ENCODE measurements at places on chromosomes 4 and X.

DNA sequence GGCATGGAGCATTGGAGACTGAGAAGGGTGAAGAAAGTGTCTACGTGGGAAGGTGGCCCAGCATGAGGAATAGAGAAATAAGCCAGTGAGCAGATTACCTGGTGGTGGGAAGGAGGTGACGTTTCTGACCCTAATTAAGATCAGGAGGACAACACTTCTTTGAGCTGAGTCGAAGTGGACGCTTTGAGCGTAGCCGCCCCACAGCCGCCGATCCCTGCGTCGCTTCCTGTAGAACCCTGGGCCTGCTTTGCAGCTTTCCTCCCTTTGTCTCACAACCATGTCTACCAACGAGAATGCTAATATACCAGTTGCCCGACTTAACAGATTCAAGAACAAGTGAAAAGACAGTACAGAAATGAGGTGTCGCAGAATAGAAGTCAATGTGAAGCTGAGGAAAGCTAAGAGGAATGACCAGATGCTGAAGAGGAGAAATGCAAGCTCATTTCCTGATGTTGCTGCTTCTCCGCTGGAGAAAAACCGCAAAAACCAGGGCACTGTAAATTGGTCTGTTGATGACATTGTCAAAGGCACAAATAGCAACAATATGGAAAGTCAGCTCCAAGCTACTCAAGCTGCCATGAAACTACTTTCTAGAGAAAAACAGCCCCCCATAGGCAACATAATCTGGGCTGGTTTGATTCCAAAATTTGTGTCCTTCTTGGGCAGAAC is 6.4 kb upstream of the ANTXR2 start:
- no peaks in the 10 kb centered on the region for H3K36me3 ChIP-seq
- no peak overlapping the region for H3K4me3 ChIP-seq
- no peak overlapping the region for H3K27ac ChIP-seq
- DNase-seq = no peak

- H3K4me3 ChIP-seq = no peak overlapping the region
- peak overlapping the region; percentile 33 for H3K27ac ChIP-seq
- no peaks in the 10 kb centered on the region for H3K4me1 ChIP-seq
- no peaks in the 10 kb centered on the region for H3K36me3 ChIP-seq
Measured at GRCh38 chrX:107541244-107541643, 87.1 kb upstream of the PRPS1 start.

GRCh38 chr4:41935652-41936021 is 408 bp downstream of the TMEM33 start:
- no peaks in the 10 kb centered on the region for H3K36me3 ChIP-seq
- no peaks in the 10 kb centered on the region for H3K27me3 ChIP-seq
- peak overlapping the region; percentile 34 for H3K4me3 ChIP-seq

- H3K27ac ChIP-seq = no peak overlapping the region
- no peak overlapping the region for H3K4me3 ChIP-seq
- H3K36me3 ChIP-seq = no peaks in the 10 kb centered on the region
- H3K4me1 ChIP-seq = no peaks in the 10 kb centered on the region
- H3K27me3 ChIP-seq = no peaks in the 10 kb centered on the region
Measured at GRCh38 chrX:29666366-29666765, 549.0 kb upstream of the MAGEB2 start.

DNA sequence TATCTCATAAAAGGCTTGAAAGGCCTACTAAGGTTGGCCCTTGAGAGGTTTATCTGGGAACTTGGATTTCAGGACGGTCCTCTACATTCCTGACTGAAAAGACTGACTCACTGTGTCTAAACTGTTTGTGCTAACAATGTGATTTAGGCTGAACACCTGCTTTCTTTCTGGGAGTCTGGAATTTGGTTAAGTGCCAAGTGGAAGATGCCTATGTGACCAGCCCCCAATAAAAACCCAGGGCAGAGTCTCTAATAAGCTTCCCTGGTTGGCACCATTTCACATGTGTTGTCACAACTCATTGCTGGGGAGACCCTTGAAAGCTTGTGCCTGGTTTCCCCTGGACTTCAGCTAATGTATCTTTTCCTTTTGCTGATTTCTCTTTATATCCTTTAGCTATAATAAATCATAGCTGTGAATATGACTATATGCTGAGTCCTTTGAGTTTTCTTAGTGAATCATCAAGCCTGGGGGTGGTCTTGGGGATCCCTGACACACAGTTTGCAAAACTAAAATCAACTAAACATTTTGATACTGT is 55.1 kb downstream of the GPR82 start:
- peaks cover 13% of the 10 kb centered on the region for H3K4me1 ChIP-seq
- peak overlapping the region; percentile 29 for H3K27ac ChIP-seq
- no peak overlapping the region for H3K4me3 ChIP-seq
- DNase-seq = peak; percentile 9
- no peaks in the 10 kb centered on the region for H3K27me3 ChIP-seq
- H3K36me3 ChIP-seq = no peaks in the 10 kb centered on the region

DNA sequence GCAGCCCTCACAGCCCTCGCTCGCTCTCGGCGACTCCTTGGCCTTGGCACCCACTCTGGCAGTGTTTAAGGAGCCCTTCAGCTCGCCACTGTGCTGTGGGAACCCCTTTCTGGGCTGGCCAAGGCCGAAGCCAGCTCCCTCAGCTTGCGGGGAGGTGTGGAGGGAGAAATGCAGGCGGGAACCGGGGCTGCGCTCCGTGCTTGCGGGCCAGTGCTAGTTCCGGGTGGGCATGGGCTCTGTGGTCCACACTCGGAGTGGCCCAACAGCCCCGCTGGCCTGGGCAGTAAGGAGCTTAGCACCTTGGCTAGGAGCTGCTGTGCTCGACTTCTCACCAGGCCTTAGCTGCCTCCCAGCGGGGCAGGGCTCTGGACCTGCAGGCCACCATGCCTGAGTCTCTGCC is 192.6 kb downstream of the COX18 start:
- no peak overlapping the region for H3K27ac ChIP-seq
- no peaks in the 10 kb centered on the region for H3K27me3 ChIP-seq
- no peak overlapping the region for H3K4me3 ChIP-seq
- H3K36me3 ChIP-seq = no peaks in the 10 kb centered on the region
- DNase-seq = no peak
- no peaks in the 10 kb centered on the region for H3K4me1 ChIP-seq

DNA sequence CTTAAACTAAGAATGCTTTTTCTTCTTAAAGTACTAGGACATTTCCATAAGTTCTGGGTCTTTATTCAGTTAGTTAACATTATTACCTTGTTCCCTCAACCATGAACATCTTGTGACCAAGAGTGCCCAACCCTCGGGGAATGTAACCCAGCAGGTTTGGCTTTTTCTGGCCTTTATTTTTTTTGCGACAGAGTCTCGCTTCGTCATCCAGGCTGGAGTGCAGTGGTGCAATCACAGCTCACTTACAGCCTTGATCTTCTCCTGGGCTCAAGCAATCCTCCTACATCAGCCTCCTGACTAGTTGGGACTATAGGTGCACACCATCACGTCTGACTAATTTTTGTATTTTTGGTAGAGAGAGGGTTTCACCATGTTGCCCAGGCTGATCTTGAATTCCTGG is 65.1 kb downstream of the USP11 start:
- DNase-seq = peak; percentile 36
- H3K27me3 ChIP-seq = no peaks in the 10 kb centered on the region
- peak overlapping the region; percentile 74 for H3K27ac ChIP-seq
- no peak overlapping the region for H3K4me3 ChIP-seq
- H3K4me1 ChIP-seq = no peaks in the 10 kb centered on the region

- no peaks in the 10 kb centered on the region for H3K36me3 ChIP-seq
- H3K27ac ChIP-seq = no peak overlapping the region
- no peak overlapping the region for H3K4me3 ChIP-seq
- DNase-seq = peak; percentile 29
- no peaks in the 10 kb centered on the region for H3K27me3 ChIP-seq
Measured at GRCh38 chr4:180336494-180337090, 1906.6 kb upstream of the TENM3 start.

GRCh38 chr4:80610845-80611677 is 275.5 kb downstream of the CFAP299 start:
- no peak overlapping the region for H3K27ac ChIP-seq
- H3K4me1 ChIP-seq = peaks cover 9% of the 10 kb centered on the region
- H3K36me3 ChIP-seq = no peaks in the 10 kb centered on the region

- DNase-seq = no peak
- H3K27ac ChIP-seq = no peak overlapping the region
- H3K4me1 ChIP-seq = no peaks in the 10 kb centered on the region
- H3K36me3 ChIP-seq = no peaks in the 10 kb centered on the region
Measured at GRCh38 chr4:123093236-123093635, 170.8 kb upstream of the NUDT6 start.

- H3K4me1 ChIP-seq = no peaks in the 10 kb centered on the region
- no peaks in the 10 kb centered on the region for H3K36me3 ChIP-seq
- no peak overlapping the region for H3K4me3 ChIP-seq
- no peak overlapping the region for H3K27ac ChIP-seq
Measured at GRCh38 chr4:3791910-3792542, 25.8 kb downstream of the ADRA2C start.

GRCh38 chr4:48031802-48032525 is 15.4 kb downstream of the NIPAL1 start:
- H3K36me3 ChIP-seq = no peaks in the 10 kb centered on the region
- no peaks in the 10 kb centered on the region for H3K27me3 ChIP-seq
- no peak overlapping the region for H3K4me3 ChIP-seq

GRCh38 chr4:3426465-3427133 is 15.2 kb upstream of the HGFAC start:
- H3K4me1 ChIP-seq = no peaks in the 10 kb centered on the region
- H3K27ac ChIP-seq = no peak overlapping the region
- no peak overlapping the region for H3K4me3 ChIP-seq
- no peaks in the 10 kb centered on the region for H3K36me3 ChIP-seq
- no peak for DNase-seq

DNA sequence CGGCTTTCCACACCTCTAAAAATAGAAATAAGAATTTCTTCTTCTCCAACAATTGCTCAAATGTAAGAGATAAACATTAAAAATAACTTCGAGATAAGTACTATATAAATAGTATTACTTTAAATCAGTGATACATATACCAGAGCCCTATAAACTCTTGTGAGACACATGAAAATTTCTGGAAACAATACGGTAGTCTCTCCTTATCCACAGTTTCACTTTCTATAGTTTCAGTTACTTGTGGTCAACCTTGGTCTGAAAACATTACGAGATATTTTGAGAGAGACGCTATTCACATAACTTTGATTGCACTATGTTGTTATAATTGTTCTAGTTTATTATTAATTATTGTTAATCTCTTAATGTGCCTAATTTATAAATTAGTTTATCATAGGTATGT is 101.5 kb upstream of the CXXC4 start:
- H3K4me3 ChIP-seq = no peak overlapping the region
- H3K4me1 ChIP-seq = no peaks in the 10 kb centered on the region
- no peak for DNase-seq
- H3K27me3 ChIP-seq = no peaks in the 10 kb centered on the region
- no peaks in the 10 kb centered on the region for H3K36me3 ChIP-seq
- H3K27ac ChIP-seq = no peak overlapping the region

- no peak overlapping the region for H3K27ac ChIP-seq
- no peaks in the 10 kb centered on the region for H3K36me3 ChIP-seq
- H3K4me3 ChIP-seq = no peak overlapping the region
- no peak for DNase-seq
- H3K4me1 ChIP-seq = no peaks in the 10 kb centered on the region
Measured at GRCh38 chrX:19954335-19955096, 36.3 kb downstream of the BCLAF3 start.

GRCh38 chr4:18014269-18014668 is 7.3 kb downstream of the LCORL start:
- no peaks in the 10 kb centered on the region for H3K27me3 ChIP-seq
- H3K27ac ChIP-seq = no peak overlapping the region
- DNase-seq = no peak

DNA sequence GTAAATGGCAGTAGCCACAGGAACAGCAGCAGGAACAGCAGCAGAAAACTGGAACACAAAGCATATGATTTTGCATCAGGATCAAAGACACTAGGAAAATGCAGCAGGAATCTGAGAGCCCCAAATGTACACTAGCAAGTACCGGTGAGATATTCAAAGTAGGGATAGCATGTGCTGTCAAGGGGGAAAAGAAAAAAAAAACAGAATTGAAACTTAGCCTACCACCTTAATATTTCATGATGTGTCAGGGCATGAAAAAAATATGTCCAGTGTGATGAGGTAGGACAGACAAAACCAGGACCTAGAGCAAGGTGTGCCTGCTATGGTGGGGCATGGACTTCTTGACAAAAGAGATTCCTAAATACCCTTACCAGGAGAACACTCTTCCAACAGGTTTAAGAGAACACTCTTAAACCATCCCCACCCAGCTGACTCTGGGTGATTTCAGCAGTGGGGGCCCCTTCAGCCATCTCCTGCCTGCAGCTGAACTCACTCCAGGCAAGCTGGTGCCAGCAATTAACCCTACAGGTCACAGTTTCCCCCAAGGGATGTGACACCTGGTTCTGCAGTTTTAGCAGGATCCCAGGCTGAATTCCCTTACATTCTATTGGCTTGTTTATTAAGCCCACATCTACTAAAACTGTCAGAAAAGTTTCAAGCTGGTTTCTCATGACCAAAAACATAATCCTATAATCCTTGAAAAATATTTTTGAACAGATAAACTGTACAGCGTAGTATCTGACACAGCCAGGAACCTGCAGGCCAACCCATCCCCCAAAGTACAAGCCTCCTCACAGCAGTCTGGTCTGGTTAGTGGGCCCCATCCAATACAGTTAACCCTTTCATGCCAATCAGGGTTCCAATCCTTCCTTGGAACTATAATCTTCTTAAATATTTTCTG is 62.9 kb upstream of the FMR1 start:
- H3K27me3 ChIP-seq = no peaks in the 10 kb centered on the region
- no peak overlapping the region for H3K4me3 ChIP-seq
- H3K4me1 ChIP-seq = no peaks in the 10 kb centered on the region
- peak overlapping the region; percentile 21 for H3K27ac ChIP-seq

- no peak overlapping the region for H3K27ac ChIP-seq
- no peaks in the 10 kb centered on the region for H3K27me3 ChIP-seq
- no peaks in the 10 kb centered on the region for H3K36me3 ChIP-seq
- no peaks in the 10 kb centered on the region for H3K4me1 ChIP-seq
- H3K4me3 ChIP-seq = no peak overlapping the region
Measured at GRCh38 chr4:22634541-22635181, 58.1 kb upstream of the GBA3 start.

- no peak overlapping the region for H3K4me3 ChIP-seq
- no peaks in the 10 kb centered on the region for H3K36me3 ChIP-seq
- no peaks in the 10 kb centered on the region for H3K27me3 ChIP-seq
- H3K27ac ChIP-seq = peak overlapping the region; percentile 67
Measured at GRCh38 chr4:154973244-154974035, 192.4 kb downstream of the RBM46 start.
